ENCODE measurements at places on chromosomes 1 and 21. TPM values are rescaled to one million over a fixed set of nuclear protein-coding genes. Genes with fewer than 3 reads are reported as not detected.

- peak; percentile 60 for DNase-seq
Observed at GRCh38 chr21:33898586-33898985, 17.0 kb downstream of the ATP5PO start.

DNA sequence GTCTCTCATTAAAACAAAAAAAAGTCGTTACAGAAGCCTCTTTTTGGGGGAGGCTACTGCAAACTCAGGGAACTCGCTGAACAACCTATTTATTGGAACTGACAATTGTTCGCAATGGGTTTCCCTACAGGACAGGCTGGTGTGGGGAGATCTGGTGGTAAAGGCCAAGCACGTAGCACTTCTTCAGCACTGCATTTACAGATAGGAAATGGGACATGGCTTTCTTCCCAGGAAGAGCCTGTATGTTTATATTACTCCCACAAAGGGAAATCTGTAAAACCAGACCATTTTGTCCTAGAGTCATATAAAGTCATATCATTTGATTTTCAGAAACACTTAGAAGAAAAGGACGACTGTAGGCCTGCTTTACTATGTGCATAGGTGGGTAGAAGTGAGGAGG is 38.8 kb upstream of the TBX15 start:
- DNase-seq = no peak

DNA sequence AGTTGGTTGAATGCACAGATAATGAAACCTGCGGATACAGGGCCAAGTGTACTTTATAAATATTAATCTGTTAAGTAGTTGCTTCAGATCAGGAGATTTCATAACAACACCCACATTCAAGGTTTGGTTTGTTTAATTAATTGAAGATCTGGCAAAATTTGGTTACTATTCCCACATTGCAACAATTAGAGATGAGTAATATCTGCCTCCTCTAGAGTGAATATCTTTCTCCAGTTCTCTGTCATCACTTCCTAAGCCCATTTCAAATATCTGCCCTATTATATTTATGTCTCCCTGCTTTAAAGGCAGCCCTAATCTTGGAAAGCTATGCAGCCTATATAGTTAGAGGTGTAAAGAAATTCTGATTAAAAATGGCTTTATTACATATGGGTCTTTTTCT is 61.4 kb downstream of the PPP2R5A start:
- no peak for DNase-seq

DNA sequence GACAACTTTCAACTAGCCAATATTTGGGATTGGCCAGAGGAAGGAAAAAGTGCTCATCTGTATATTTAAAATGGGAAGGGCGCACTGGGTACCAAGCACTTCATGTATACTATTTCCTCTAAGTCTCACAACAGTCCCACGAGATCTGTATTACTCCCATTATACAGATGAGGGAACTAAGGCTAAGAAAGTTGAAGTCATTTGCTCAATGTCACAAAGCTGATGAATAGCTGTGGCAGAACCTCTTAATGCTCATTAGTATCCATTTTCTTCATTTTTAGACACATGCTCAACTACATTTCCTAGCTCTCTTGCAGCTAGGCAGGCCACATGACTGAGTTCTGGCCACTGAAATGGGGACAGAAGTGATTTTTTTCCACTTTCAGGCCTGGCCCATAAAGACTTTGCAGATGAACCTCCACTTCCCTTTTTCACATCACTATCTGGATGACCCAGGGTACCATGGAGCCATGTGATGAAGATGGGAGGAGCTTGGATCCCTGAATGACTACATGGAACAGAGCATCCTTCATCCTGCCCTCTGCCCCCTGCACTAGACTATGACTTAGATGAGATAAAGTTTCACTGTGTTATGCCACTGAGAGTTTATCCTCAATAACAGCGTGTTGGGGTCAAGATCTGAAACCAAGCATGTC is 31.8 kb downstream of the ATF3 start:
- peak; percentile 5 for DNase-seq

GRCh38 chr21:20030390-20030789 is 967.8 kb upstream of the NCAM2 start:
- no peak for DNase-seq

DNA sequence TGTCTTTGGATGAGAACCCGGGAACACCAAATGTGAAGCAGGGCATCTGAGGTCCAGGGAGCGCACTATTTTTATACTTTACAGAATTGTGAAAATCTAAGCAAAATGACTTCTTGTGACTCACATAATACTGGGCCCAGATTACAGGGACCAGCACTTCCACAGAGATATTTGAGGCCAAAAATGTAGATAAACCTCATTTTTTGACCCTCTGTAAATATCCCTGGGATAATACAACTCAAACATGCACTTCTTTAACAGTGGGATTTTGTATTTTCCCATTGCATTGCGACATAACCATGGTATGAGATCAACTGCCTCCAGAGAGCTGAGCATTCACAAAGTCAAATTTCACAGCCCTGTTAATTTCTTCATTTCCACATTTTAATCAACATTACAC is 289.4 kb upstream of the ADGRL4 start:
- no peak for DNase-seq

The TENT5C gene
- total RNA-seq = 0.53 TPM

Data from SJSA1 (cell line).